ENCODE measurements at places on chromosomes 3 and 15. TPM values are rescaled to one million over a fixed set of nuclear protein-coding genes. Genes with fewer than 3 reads are reported as not detected.

- H3K36me3 ChIP-seq: no peaks in the 10 kb centered on the region
- no peak overlapping the region for H3K4me3 ChIP-seq
- no peaks in the 10 kb centered on the region for H3K4me1 ChIP-seq
- no peak for DNase-seq
- no peaks in the 10 kb centered on the region for H3K27me3 ChIP-seq
These were observed 202.6 kb upstream of the ATP10A start for GRCh38 chr15:26065723-26066122.

ZNF639 gene
- total RNA-seq: 41.1 TPM

DNA sequence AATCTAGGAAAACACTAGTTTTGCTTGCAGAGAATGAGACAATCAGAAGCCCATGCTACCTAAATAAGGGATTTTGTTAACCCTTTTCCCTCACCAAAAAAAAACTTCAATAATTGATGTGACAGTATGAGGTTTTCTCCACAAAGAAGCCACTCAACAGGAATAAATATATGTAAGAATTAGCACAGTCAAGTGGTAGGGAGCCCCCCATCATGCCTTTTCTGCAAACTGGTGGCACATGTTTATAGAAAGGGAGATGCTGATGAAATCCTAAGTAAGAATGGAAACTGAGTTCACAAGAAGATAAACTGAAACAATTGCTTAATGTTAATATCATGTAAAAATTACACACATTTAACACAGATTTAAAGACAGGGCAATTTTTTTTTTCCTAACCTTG is 51.0 kb downstream of the PHC3 start:
- H3K4me3 ChIP-seq: no peak overlapping the region
- H3K4me1 ChIP-seq: no peaks in the 10 kb centered on the region
- no peak for DNase-seq
- H3K27ac ChIP-seq: no peak overlapping the region
- peaks cover 6% of the 10 kb centered on the region for H3K36me3 ChIP-seq

DNA sequence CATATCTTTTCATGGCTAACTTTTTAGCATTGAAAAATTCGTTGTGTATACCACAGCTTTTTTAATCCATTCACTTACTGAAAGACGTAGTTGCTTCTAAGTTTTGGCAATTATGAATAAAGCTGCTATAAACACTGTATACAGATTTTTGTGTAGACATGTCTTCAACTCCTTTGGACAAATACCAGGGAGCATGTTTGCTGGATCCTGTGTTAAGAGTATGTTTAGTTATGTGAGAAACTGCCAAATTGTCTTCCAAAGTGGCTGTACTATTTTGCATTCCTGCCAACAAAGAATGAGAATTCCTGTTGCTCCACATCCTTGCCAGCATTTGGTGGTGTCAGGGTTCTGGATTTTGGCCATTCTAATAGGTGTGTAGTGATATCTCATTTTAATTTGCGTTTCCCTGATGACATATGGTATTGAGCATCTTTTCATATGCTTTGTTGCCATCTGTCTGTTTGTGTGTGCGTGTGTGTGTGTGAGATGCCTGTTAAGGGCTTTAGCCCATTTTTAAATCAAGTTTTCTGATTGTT is 87.5 kb downstream of the TNFAIP8L3 start:
- no peak overlapping the region for H3K4me3 ChIP-seq
- H3K4me1 ChIP-seq: no peaks in the 10 kb centered on the region
- DNase-seq: no peak
- no peaks in the 10 kb centered on the region for H3K27me3 ChIP-seq
- no peak overlapping the region for H3K27ac ChIP-seq

DNA sequence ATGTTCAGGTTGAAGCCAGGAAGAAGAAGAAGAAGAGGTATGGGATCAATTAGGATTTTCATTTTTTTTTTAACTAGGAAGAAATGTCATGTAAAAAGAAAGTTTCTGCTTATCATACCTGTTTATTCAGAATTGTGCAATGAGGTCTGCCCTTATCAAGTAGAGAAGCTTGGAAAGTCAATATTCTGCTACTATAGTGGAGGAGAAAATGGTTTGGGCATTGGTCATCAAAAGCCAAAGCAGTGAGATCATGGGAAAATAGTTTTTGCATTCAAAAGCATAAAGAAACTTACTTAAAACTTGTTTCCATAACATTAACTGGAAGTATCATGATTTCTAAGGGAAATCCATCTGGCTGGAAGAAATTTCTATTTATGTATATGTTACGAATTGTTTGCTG is 1239.2 kb downstream of the NSUN3 start:
- no peaks in the 10 kb centered on the region for H3K4me1 ChIP-seq
- H3K27ac ChIP-seq: no peak overlapping the region

BHLHE40 gene
- 16.7 TPM for total RNA-seq

TRAT1 gene
- total RNA-seq: not detected

VPS33B gene
- total RNA-seq: 9.0 TPM

- H3K4me3 ChIP-seq: no peak overlapping the region
- no peak overlapping the region for H3K27ac ChIP-seq
- H3K36me3 ChIP-seq: no peaks in the 10 kb centered on the region
- no peak for DNase-seq
- H3K4me1 ChIP-seq: no peaks in the 10 kb centered on the region
These were observed 3.3 kb upstream of the CCDC174 start for GRCh38 chr3:14647976-14648955.

DNA sequence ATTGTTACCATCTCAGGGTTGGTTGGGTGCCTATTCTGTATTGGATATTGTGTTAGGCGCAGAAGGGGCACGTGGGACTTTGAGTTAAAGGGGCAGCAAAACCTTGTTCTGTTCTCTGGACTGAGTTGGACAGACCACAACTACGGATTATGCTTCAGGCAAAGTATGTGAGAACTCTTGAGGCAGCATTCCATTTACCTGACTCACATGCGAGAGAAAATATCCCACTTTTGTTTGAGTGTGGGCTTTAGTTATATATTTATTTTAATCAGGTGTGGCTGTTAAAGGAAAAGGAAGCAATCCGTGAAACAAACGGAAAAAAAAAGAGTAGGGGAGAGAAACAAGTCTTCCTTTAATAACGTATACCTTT is 627 bp upstream of the PLS1 start:
- no peaks in the 10 kb centered on the region for H3K27me3 ChIP-seq
- peak; percentile 67 for DNase-seq
- peaks cover 2% of the 10 kb centered on the region for H3K4me1 ChIP-seq
- H3K27ac ChIP-seq: peak overlapping the region; percentile 35
- H3K4me3 ChIP-seq: peak overlapping the region; percentile 65
- H3K36me3 ChIP-seq: no peaks in the 10 kb centered on the region

DNA sequence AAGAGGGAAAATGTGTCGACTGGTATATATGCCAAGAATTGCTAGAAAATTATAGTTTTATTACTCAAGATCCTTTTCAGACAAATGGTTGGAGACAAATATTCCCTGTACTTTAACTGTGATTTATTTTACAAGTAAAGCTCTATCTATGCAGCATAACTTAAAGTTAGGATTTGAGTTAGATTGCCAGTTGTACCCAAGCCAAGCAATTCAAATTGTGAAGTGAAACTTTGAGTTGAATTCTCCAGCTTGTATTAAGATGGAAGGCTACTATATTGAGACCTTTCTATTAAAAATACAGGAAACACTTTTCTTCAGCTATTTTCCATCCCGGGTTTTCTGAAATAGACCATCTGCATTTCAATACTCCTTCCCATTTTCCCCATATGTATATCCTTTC is 333.1 kb upstream of the RBMS3 start:
- no peaks in the 10 kb centered on the region for H3K27me3 ChIP-seq
- H3K27ac ChIP-seq: no peak overlapping the region
- no peaks in the 10 kb centered on the region for H3K4me1 ChIP-seq
- H3K36me3 ChIP-seq: no peaks in the 10 kb centered on the region
- DNase-seq: no peak
- no peak overlapping the region for H3K4me3 ChIP-seq
